NCI-H187 treated with DMSO at 0.1 percent for 48 hours (cell line): ENCODE measurements at places on chromosomes 6 and 20.

- DNase-seq: no peak
Measured at GRCh38 chr6:104459543-104459942, 400.2 kb downstream of the HACE1 start.

DNA sequence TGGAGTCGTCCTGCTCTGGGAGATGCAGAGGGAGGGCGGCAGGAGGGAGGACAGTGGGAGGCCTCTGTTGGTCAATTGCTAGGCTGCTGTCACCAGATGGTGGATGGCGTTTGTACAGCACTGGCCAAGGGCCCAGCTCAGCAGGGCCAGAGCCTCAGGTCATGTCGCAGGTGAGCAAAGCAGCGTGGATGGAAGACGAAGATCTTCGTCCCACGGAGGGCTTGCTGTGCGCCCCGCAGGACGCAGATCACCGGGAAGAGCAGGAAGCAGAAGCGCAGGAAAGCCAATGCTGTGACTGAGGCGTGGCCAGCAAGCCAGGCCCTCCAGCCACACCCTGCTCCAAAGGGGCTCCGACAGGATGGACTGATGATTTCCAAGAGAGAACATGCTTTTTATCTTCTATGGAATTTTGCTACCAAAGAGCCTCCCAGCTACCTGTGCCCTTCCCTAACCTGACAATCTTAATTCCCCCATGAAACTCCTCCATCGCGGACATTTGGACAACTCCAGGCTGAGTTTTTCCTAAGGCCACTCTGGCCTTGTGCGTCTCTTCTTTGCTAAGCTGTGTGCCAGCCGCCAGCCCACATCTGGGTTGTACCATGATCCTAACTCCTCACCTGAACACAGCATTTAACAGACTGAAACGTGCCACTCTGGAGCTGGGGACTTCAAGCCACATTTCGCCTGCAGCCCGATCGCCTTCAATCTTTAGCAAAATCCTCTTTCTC, 3.5 kb upstream of the SLCO4A1 start:
- no peak for DNase-seq

- no peak for DNase-seq
Measured at GRCh38 chr20:21033817-21034216, 72.3 kb downstream of the LINC00237 start.

DNA sequence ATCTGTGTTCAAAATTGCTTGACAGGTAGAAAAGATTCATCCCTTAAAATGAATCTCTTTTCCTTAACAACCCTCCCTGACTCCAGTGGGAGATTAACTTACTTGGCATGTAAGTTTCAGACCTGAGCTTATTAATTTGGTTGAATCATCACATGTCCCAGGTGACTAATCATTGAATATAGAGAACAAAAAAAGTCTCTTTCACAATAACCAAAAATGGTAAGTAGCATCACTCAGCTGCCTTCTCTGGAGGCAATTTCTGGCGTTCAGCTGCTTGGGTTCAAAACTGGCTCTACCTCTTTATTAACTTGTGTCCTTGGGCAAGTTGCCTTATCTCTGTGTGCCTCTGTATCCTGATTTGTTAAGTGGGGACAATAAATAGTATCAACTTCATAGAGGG, 2.9 kb downstream of the C6orf141 start:
- no peak for DNase-seq

DNA sequence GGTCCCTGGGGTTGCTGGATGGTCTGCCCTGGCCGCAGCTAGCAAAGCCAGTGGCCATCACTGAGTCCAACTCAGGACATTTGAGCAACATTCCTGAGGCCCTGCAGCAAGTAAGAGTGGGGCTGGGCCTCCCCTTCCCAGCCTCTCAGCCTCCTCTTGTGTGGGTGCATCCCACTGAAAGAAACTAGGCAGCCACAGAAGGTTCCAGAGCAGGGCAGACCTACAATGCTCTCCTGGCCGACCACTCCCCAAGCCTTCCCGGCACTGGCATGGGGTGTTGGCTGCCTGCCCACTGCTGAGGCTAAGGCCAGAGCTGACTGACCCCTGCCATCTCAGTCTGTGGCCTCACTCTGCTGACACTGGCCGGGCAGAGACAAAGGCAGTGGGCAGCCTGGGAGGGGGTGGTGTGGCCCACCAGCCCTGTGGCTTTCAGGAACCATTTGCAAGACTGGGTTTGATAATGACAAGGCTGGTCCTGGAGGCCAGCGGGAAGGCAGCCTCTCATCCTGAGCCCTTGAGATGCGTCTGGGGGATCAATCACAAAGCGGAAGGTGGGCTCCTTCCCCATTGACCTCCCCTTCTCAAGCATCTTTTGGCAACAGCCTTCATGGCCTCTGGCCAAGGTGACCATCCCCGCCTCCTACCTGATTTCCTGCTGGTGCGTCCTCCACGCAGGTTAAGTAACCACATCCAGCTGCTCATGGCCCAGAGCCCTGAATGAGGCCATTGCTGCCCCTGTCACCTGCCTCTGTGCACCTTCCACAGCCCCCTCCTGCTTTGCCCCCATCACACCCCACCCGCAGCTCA, 9.6 kb downstream of the DLGAP4 start:
- DNase-seq: no peak

GRCh38 chr6:50278663-50279062, 228.9 kb upstream of the DEFB112 start:
- no peak for DNase-seq

GRCh38 chr20:49615401-49616153, 47.6 kb upstream of the PTGIS start:
- no peak for DNase-seq

DNA sequence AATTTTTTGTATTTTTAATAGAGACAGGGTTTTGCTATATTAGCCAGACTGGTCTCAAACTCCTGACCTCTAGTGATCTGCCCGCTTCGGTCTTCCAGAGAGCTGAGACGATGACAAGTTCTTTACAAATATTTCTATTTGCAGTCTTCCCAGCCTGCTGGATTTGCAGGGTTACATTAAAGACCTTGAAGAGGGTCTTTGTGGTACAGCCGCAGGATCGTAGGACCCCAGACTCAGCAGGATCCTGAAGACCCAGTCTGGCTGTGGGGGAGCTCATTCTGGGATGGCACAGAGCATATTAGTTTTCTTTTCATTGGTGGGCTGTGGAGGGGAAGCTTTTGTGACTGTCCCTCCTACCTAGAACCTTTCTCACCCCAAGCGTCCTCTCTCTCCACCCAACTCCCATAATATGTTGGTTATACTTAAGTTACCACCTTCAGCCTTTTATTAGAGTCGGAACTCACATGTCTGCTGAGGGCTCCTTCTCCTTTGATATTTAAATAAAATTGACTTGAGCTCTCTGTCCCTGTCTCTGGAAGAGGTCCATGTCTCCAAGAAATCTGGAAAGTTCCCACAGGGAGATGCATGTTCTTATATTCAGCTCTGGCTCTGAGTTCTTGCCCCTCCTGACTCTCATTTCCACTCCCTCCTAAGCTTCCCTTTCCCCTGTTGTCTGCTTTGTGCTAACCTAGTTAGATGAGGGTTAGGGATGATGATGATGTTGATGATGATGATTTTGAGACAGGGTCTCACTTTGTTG, 72.0 kb downstream of the TIAM2 start:
- DNase-seq: no peak

DNA sequence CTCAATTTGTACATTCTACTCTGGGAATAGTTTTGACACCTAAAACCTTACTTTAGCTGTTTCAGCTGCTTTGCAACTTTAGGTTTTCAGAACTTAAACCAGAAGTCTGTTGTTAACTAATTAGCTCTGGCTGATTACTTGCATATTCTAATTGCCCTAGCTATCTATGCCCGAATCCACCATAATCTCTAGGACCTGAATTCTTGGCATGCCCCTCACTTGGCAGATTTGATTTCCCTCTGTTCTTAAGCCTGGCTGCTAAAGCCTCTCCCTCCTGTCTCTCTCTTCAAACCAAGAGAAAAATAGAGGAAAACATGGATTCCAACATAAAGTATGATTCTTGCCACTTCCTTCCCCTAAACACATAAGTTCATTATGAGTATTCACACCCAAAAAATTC, 35.0 kb upstream of the LIN28B start:
- no peak for DNase-seq
